ENCODE measurements at places on chromosomes 11 and 22. TPM values are rescaled to one million over a fixed set of nuclear protein-coding genes. Genes with fewer than 3 reads are reported as not detected.

DGCR6 gene
- total RNA-seq = 0.81 TPM

PAX6 gene
- not detected for total RNA-seq

FGF4 gene
- total RNA-seq = not detected

RIMBP3B gene
- total RNA-seq = 0.22 TPM

SSH3 gene
- 13.0 TPM for total RNA-seq

TTC36 gene
- 2.2 TPM for total RNA-seq

HTR3A gene
- total RNA-seq = not detected

MPZL2 gene
- total RNA-seq = 4.8 TPM

PITPNB gene
- total RNA-seq = 102 TPM

PNPLA5 gene
- not detected for total RNA-seq

RASGRP2 gene
- total RNA-seq = 192 TPM

NUDT22 gene
- 81.5 TPM for total RNA-seq

GAB4 gene
- total RNA-seq = not detected

PARVG gene
- 128 TPM for total RNA-seq

POTEH gene
- total RNA-seq = not detected

BBOX1 gene
- not detected for total RNA-seq

SUSD2 gene
- 1.6 TPM for total RNA-seq

TSPAN32 gene
- total RNA-seq = 23.1 TPM
